ENCODE measurements at places on chromosomes 3 and 15.

DNA sequence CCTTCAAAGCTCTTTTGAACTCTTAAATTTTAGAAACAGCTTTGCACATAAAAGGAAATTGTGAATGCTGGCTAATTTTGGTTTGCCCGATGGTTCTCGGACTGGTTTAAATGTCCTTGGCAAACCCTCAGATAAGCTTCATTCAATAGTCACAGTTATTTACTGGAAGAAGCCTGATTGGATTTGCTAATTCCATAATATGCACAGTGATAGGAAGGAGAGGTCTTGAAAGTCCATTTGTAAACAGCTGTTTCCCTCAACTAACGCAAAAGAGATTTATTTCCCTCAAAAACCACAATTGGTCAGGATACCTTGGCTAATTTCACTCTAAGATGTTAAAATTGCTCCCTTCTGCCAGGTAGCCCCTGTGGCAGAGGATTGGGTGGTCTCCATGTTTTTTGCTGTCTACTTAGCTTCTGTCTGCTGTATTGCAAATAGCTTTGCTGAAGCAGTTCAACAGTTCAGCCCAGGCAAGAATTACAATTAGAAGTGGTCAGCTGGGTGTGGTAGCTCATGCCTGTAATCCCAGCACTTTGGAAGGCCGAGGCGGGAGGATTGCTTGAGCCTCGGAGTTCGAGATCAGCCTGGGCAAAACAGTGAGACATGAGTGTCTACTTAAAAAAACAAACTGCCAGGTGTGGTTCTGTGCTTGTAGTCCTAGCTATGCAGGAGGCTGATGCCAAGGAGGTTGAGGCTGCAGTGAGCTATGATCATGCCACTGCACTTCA is 30.6 kb upstream of the PROK2 start:
- no peak for DNase-seq

GRCh38 chr15:90571063-90571541 is 41.4 kb downstream of the CRTC3 start:
- DNase-seq: no peak

GRCh38 chr15:90829942-90830440 is 38.4 kb upstream of the FURIN start:
- no peak for DNase-seq

GRCh38 chr3:138364356-138365252 is 16.2 kb downstream of the MRAS start:
- no peak for DNase-seq

- no peak for DNase-seq
Observed at GRCh38 chr3:55327131-55327920, 159.8 kb downstream of the WNT5A start.

DNA sequence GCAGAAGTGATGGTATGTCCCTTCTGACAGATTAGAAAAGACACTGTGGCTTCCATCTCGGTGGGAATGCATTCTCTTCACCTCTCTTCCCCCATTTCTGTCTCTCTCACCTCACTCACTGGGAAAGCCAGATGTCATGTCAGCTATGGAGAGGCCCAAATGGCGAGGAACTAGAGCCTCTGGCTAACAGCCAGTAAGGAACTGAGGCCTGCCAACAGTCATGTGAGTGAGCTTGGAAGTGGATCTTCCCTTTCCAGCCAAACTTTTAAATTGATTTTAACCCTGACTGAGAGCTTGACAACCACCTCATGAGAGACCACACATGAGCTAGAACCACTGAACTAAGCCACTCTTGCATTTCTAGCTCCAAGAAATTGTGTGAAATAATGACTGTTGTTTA is 35.2 kb upstream of the CDAN1 start:
- no peak for DNase-seq

DNA sequence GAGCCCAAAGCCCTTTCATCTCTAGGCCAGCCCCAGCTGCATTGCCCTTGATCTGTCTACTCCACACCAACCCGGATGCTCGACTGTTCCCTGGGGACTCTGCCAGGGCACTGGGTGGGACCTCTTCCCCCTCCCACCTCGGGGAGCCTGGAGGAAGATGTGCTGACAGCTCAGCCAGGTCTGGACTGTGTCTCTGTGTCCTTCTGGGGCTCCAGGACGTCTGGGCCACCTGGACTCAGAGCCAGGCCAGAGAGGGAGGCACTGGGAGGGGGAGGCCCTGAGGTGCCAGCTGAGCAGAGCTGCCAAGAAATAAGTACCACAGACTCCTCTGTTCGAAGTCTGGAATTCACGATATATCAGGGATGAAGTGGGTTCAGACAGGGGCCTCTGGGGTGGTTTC is 5.8 kb upstream of the HCN4 start:
- no peak for DNase-seq

GRCh38 chr3:25854214-25854613 is 64.3 kb downstream of the OXSM start:
- no peak for DNase-seq

DNA sequence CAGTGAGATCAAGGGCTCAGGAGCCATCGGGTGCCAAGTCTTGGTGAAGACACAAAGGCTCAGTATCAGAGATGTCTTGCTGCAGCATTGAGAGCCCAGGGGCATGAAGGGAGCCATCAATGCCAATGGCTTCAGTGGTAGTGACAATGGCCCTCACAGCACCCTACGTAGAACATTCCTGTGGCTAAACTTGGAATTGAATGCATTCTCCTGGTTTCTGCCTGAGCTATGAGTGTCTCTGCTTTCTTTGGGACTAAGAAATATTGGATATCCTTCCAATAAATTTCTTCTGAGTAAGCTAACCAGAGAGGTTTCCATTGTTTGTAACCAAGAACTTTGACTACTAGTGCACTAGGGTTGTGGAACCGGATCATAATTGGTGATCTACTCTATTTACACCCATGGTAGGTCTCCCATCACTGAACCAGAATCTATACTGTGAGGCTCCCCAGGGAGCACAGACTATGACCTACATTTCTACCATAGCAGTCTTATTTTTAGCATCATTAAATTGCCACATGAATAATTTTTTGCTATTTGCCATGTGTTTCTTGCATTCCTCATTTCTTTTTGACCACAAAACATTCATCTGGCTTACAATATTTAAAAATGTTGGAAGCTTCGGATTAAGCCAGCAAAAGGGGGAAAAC is 31.6 kb upstream of the PDZRN3 start:
- no peak for DNase-seq

- no peak for DNase-seq
Observed at GRCh38 chr3:16298891-16299290, 33.9 kb downstream of the OXNAD1 start.

DNA sequence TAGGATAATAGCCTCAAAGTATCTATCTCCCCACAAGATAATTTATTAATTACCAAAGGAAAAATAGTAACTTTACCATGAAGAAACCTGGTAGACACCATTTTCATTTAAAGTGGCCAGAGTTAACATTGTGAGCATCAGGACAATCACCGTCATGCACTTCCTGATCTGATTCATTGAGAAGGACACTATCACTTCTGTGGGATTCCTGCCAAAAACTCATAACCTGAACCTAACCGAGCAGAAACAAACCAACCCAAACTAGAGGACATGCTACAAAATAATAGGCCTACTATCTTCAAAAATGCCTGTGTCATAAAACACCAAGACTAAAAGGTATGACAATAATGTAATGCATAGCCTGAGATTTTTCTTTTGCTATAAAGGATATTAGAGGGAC is 39.0 kb downstream of the FSIP1 start:
- DNase-seq: no peak

- no peak for DNase-seq
Observed at GRCh38 chr3:112755845-112756613, 90.6 kb downstream of the CD200R1L start.

DNA sequence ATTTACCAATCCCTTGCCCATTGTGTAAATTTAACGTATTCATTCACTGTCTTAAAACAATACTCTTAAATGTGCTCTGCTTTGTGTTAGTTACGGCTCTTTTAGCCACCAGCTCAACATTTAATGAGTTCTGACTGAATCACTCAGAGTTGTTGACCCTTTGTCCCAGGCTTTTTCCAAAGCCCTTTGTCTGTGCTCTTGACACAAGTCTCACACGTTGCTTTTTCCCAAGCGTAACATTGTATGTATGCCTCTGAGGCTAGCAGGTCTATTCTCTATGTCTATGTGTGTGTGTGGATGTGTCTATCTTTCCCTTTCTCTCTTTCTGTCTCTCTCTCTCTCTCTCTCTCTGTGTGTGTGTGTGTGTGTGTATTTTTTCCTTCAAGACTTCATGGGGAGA is 435.4 kb upstream of the GOLIM4 start:
- no peak for DNase-seq

GRCh38 chr3:175477651-175478224 is 618.6 kb downstream of the NAALADL2 start:
- DNase-seq: no peak

DNA sequence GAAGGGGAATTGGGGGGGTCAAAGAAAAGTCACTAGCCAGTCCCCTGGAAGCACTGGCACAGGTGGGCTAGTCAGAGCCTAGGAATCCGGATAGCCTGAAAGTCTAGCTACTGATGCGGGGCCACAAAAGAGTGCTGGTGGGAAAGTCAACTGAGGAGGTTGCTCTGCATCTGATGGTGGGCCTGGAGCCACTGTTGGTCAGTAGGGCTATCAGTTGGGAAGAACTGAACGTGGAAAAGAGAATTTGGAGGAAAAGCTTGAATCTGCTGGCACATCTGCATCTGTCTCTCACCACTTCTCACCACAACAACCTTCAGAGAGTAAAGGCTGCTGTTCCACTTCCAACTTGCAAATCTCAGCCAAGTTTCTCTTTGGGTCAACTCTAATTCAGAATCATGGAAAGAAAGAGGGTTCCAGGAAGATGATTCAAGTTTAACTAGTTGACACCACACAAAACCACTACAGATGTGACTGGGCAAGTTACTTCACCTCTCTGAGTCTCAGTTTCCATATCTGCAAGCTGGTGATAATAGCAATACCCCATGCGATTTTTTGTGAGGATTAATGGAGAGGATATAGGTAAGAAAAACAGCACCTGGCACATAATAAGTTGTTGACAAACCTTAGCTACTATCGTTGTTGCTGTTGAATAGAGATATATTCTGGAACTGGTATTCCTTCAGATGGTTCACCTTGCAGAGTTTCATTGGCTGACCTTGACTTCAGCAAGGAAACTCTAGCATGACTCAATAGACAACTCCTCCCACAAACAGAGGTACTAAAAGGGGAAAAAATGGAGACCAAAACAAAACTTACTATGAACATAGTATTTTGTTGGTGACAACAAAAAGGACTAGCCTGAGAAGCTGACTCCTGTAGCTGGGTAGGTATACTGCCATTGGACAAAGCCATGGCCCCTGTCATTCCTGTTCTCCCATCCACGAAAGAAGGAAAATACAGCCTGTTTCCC is 280.2 kb upstream of the STT3B start:
- DNase-seq: no peak

DNA sequence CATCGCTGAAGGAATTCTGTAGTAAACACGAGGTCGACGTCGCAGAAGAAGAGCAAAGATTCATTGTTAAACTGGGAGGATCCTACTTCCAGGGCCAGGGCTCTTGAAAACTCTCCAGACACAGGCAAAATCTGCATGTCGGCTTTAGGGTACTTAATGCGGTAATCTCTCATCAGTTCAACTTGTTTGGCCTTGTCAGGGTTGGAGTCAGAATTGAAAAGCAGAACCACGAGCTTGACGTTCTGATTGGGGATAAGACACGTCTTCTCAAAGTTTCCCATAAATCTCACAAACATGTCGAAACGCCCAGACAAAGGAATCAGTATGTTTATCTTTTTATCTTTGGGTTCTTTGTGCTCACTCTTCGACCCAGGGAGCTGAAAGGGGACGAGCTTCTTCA is 74.0 kb downstream of the CHSY1 start:
- DNase-seq: no peak
